Activated T-helper 1 cell treated with anti-CD3 and anti-CD28 coated beads, Interleukin-12 subunit alpha, Interleukin-12 subunit beta, Interleukin-2, Interleukin-4 antibody, amounts not matched to agents 30 ng/mL and 10 ng/mL and 1 ng/mL, durations not matched to agents 14 hours and 24 hours and 36 hours (primary cell): ENCODE measurements at places on chromosomes 2 and 18. TPM values are rescaled to one million over a fixed set of nuclear protein-coding genes. Genes with fewer than 3 reads are reported as not detected.

DNA sequence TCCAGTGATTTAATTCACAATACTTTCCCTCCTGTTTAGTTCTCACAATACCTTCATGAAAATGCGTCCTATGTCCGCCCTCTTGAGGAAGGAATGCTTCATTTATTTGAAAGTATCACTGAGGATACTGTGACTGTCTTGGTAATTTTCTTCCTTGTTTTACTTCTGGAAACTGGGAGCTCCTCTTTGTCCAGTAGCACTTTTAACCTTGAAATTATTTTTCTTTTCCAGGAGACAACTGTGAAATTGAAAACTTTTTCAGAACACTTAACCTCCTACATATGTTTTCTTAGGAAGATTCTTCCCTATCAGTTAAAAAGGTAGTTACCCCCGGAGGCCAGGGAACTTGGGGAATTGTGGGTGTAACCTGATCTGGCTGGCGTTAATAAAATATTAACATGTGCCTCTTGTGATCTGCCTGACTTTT is 58.9 kb upstream of the STON1 start:
- no peak for DNase-seq

DNA sequence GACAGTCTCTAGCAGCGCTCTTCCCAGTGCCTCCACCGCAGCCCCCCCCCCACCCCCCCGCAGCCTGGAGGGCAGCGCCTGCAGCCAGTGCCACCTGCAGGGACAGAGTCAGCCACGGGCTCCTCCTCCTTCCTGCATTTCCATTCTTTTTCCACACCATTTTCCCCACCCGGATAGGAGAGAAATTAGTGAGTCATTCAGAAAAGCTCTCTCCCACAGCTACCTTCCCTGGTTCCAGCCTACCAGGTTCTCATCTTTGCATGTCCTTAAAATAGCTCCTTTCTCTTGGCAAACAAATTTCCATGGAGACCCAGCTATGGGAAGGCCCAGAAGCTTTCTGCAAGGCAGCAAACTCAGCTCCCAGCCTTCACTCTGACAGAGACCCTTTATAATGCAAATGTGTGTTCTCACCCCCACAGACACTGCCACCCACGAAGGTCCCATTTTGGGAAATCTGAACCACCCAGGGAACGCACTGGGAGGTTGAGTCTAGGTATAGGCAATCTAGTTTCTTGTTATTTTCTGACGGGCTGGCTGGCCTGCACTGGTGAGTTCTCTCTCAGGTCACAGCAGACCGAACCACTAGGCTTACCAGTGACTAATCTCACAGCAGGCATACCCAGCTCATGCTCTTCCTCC is 41.8 kb upstream of the ATG16L1 start:
- DNase-seq, result no peak

SERPINB11 gene
- total RNA-seq, result not detected in 2 replicates

DNA sequence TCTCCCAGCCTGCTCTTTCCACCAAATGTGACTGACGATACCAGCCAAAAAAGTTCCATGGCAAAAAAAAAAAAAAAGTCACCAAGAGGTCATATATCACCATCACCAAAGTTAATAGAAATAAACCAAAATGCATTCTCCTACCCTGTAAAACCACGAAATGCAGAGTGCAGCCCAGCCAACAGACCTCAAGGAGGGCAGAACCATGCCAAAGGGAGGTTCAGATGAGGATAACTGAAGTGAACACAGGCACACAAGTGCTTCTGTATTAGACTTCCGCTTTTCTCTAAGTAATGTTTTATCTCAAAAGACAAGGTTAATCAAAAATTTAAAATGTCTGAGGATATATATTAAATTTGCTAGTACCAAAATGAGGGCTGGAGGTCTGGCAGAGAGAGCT is 5.5 kb downstream of the SERPINE2 start:
- no peak for DNase-seq

DNA sequence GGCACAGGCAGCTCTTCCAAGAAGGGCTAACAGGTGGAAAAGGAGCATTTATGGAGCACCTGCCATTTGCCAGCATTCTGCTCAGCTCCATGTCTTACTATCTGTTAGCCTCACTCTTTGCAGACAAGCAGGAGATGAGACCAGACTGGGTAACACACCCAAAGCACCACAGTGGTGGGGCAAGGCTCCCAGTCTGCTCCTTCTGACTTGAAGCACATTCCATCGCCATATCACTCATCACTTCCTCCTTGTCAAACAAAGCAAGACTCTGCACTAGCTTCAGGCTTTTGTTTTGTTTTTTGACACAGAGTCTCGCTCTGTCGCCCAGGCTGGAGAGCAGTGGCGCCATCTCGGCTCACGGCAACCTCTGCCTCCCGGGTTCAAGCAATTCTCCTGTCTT is 182.8 kb downstream of the MGAT5 start:
- DNase-seq, result no peak

DNA sequence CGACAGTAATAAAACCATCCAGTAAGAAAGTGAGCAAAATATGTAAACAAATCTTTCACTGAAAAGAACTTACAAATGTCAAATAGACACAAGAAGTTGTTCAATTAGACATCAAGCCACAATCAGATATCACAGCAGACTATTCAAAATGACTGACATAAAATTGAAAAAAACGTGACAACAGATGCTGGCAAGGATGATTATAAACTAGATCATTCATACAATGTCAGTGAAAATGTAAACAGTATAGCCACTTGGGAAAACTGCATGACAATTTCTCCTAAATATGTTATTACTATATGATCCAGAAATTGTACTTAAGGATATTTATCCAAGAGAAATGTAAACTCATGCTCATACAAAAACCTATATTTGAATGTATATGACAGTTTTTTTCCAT is 609.4 kb upstream of the CNTNAP5 start:
- DNase-seq, result no peak

- no peak for DNase-seq
These were observed 47.6 kb downstream of the LIPG start for GRCh38 chr18:49609256-49610021.

DNA sequence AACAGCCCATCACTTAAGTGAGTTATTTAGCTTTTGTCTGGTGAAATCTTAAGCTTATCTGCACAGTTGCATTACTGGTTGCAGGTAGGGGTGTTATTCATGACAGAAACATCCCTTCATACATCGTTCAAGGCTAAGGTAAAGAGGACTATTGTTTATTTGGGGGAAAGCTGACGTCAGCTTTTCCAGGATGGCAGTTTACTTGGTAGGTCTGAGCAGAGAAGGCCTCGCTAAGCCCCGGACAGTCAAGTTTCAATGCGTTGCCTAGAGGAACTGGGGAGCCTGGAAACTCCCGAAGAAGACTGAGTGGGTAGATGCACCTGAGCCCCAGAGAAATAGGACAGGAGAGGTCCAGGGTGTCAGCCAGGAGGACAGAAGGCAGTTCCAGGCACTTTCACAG is 2.2 kb downstream of the RNU4ATAC start:
- DNase-seq, result no peak

LCT gene
- 0.41 and 0.42 TPM in 2 replicates for total RNA-seq

STARD6 gene
- total RNA-seq, result 0.54 and 0.65 TPM in 2 replicates

DNA sequence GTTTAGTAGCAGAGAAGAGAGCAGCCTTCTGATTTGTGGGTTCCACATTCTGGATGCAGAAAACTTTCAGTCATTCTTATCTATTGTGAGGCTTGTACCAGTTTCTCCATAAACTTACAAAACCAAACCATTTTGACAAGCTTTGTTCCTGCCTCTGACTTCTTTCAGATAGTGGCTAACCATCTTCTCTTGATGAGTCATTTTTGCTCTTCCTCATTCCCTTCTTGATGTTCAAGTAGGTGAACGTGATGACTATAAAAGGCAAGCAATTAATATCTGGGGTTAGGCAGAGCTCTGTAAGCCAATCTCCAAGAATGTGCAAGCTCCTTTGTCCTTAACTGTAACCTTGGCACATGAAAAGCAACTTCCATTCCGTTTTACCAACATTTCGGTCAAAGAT is 2083.1 kb upstream of the PIK3C3 start:
- no peak for DNase-seq

DNA sequence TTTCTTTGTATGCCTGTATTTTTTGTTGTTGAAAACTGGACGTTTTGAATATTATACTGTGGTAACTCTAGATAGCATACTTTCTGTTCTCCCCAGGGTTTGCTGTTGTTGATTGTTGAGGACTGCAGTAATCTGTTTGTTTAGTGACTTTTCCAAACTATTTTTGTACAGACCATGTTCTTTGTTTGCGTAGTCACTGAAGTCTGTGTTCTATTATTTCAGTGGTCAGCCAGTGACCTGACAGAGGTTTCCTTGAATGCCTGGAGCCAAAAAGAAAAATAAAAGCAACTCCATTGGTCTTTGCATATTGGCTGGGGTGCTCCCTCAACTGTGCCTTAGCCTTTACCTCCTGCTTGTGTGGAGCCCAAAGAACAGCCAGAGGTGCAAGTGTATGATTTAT is 42.7 kb upstream of the PHLPP1 start:
- DNase-seq, result no peak

DNA sequence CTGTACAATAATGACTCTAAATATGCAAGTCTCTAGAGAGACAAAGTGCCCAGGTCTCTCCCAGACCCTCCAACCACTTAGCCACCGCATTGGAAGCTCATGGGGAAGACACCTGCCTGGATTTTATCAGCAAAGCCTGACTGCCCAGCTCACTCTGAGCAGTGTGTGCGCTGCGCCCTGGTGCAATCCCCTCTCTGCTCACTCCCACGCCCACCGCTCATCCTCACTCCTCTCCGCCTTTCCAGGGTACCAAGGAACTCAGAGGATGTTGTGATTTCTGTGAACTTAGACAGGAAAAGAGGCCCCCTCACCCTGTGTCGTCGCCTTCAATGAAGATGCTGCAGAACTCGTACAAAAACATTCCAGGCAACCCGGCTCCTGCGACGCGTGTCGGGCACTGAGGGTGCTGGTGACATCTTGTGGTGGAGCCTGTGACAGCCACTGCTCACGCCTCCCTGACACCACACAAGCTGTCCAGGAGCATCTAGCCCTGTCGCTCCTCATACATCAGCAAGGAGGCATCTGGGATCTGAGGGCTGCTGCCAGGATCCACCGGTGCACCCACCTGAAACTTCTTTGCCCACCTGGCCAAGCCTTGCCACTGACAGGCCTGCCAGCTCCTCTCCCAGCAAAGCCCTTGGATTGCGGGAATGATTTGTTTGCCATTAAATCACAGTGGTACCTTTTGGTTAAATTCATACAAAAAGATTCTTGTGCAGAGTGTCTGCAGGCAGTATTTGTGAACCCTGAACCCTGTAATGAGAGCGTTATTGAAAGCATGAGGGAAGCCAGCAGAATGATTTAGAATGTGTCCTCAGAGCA is 220.4 kb downstream of the ZNF516 start:
- no peak for DNase-seq

RELCH gene
- total RNA-seq, result 32.6 and 34.5 TPM in 2 replicates

DNA sequence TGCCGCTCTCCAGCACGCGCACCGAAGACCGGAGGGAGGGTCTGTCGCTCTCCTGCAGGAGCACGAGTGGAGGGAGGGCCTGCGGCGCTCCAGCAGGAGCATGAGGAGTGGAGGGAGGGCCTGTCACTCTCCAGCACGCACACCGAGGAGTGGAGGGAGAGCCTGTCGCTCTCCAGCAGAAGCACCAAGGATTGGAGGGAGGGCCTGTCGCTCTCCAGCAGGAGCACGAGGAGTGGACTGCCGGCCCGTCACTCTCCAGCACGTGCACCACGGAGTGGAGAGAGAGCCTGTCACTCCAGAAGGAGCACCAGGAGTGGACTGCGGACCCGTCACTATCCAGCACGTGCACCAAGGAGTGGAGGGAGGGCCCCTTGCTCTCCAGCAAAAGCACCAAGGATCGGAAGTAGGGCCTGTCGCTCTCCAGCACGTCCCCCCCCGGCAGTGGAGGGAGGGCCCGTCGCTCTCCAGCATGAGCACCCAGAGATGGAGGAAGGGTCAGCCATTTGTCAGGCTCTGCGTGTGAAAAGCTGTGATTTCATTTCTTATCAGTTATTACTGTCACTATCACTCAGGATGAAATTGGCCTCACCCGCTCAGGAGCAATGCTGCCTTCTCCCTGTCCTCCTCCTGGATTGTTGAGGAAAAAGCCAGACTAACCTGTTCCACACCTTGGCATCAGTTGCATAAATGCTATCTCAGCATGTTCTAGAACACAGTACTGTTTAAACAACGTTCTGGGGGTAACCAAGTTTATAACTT is 35.9 kb downstream of the ADI1 start:
- no peak for DNase-seq

ARHGAP25 gene
- 71.6 and 74.2 TPM in 2 replicates for total RNA-seq

DNA sequence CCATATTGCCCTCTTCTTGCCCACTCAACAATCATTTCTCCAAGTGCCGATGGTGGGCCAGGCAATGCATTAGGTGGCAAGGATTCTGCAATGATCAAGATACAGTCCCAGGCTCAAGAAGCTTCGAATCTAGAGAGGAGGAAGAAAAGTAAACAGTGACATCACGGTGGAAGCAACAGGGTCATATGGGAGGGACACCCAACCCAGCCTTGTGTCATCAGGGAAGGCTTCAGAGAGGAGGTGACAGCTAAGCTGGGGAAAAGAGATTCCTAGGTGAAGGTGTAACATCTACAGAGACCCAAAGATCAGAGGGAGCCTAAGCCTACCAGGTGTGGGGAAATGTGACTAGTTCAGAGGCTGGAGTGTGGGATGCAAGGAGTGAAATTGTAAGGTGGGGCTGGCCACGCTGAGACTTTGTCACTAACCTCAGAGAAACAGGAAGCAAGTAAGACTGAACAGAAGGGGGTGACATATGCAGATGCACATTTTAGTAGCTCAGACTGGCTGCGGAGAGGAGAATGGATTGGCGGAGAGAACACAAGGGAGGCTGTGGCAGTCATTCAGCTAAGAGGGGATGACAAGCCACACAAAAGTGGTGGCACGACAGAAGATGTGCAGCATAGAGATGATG is 104.9 kb downstream of the ANKRD44 start:
- peak; percentile 64 for DNase-seq

- no peak for DNase-seq
These were observed 49.2 kb upstream of the NEMP2 start for GRCh38 chr2:190583507-190584337.
